ENCODE measurements at places on chromosomes 5 and 9.
A peak's percentile ranks its signal among the peaks of the same experiment; 100 is the strongest.

DNA sequence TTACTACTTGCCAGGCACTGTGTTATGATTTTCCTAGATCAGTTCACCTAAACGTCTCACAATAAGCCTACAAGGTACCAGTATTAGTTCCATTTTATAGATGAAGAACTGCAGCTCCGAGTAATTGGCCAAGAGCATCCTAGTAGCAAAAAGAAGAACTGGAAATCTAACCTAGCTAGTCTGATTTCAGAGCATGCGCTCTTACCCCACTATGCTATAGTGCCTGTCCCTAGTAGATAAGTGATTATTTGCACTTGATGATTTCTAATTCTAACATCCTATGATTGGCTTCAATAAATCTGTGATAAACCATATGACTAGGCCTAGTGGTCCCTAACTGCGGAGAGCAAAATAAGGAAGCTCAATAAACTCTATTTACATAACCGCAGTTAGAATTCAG, 7.1 kb upstream of the PLAC8L1 start:
- H3K27ac ChIP-seq = no peak overlapping the region
- no peak overlapping the region for H3K4me3 ChIP-seq
- DNase-seq = no peak
- H3K4me1 ChIP-seq = no peaks in the 10 kb centered on the region
- H3K36me3 ChIP-seq = peaks cover 19% of the 10 kb centered on the region

DNA sequence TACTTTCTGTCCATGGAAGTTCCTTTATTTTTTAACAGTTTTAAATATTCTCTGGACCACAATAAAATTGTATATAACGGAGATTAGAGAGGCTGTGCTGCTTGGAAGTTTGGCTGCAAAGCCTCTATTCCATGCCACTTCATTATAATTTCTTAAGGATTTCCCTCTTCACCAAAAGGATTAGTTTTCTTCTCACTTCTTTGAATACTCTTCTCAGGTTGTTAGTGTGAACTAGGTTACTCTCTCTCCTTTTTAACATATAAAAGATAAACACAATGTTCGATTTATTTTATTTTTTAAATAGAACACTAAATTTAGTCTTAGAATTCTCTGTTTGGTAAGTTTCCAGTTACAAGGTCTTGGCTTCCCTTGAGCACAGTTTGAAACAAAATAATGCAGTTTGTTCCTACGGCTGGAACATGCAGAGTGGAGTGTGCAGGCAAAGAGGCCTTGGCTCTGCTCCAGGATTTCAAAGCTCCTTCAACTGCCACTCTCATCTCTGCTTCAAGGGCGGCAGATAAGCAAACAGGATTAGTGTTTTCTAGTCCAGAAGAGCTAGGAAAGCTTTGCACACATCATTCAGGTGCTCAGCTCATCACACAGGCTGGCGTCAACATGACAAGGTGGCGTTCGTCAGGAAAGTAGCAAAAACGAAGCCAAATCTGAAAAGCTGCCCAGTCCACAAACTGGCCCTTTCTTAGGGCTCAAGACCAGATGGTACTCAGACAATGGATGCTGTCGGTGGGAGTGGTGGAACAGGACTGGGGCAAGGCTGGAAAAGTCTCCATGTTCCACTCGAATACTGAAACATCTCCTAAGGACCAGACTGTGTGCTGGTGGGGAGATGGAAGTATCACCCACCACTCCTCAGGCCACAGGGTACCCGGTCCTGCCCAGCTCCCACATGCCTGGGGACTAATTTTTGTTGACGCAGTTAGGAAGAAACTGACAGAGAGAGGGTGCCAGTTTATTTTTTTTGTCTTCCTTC, 286.6 kb downstream of the CRB2 start:
- H3K27me3 ChIP-seq = peaks cover 27% of the 10 kb centered on the region
- DNase-seq = no peak
- H3K4me3 ChIP-seq = no peak overlapping the region
- H3K36me3 ChIP-seq = peaks cover 1% of the 10 kb centered on the region
- no peak overlapping the region for H3K27ac ChIP-seq

GRCh38 chr5:146426853-146427618, 20.1 kb upstream of the TCERG1 start:
- peaks cover 11% of the 10 kb centered on the region for H3K27me3 ChIP-seq
- H3K27ac ChIP-seq = no peak overlapping the region
- no peak overlapping the region for H3K4me3 ChIP-seq
- no peak for DNase-seq
- no peaks in the 10 kb centered on the region for H3K36me3 ChIP-seq

- no peak overlapping the region for H3K4me3 ChIP-seq
- H3K27me3 ChIP-seq = no peaks in the 10 kb centered on the region
- DNase-seq = no peak
- H3K27ac ChIP-seq = no peak overlapping the region
Measured at GRCh38 chr5:80229902-80230255, 26.0 kb downstream of the SERINC5 start.

- DNase-seq = no peak
- H3K36me3 ChIP-seq = no peaks in the 10 kb centered on the region
- no peak overlapping the region for H3K4me3 ChIP-seq
- no peaks in the 10 kb centered on the region for H3K4me1 ChIP-seq
- no peak overlapping the region for H3K27ac ChIP-seq
Measured at GRCh38 chr9:26375448-26375847, 517.2 kb downstream of the CAAP1 start.

GRCh38 chr5:157331807-157332206, 65.9 kb downstream of the CYFIP2 start:
- no peak for DNase-seq
- no peaks in the 10 kb centered on the region for H3K27me3 ChIP-seq
- no peak overlapping the region for H3K4me3 ChIP-seq
- peak overlapping the region; percentile 85 for H3K27ac ChIP-seq
- peaks cover 45% of the 10 kb centered on the region for H3K4me1 ChIP-seq

- peaks cover 93% of the 10 kb centered on the region for H3K4me1 ChIP-seq
- peaks cover 18% of the 10 kb centered on the region for H3K36me3 ChIP-seq
- no peak for DNase-seq
- H3K4me3 ChIP-seq = peak overlapping the region; percentile 79
- peak overlapping the region; percentile 61 for H3K27ac ChIP-seq
- H3K27me3 ChIP-seq = no peaks in the 10 kb centered on the region
Measured at GRCh38 chr9:127973169-127974000, 7.4 kb downstream of the EEIG1 start.

DNA sequence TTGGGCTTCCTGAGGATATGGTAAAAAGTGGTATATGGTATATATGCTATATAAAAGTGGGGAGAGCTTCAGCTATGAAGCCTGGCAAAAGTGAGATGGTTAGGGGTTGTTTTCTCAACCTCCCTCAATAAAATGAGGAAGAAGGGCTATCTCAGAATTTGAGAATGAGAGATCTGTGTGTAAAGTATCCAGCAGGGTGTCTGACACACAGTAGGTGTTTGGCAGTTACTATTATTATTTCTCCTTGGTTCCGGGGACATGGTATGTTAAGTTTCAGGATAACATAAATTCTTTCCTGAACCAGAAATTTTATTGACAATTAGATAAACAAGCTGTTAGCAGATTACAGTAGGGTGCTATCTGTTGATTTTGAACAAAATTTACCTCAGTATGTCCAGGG, 94.1 kb downstream of the DENND1A start:
- H3K27me3 ChIP-seq = no peaks in the 10 kb centered on the region
- no peak overlapping the region for H3K4me3 ChIP-seq
- H3K36me3 ChIP-seq = peaks cover 2% of the 10 kb centered on the region
- no peak for DNase-seq
- peaks cover 20% of the 10 kb centered on the region for H3K4me1 ChIP-seq

Data from activated T-helper 1 cell treated with anti-CD3 and anti-CD28 coated beads, Interleukin-12 subunit alpha, Interleukin-12 subunit beta, Interleukin-2, Interleukin-4 antibody, amounts not matched to agents 30 ng/mL and 10 ng/mL and 1 ng/mL, durations not matched to agents 14 hours and 24 hours and 36 hours (primary cell).